ENCODE measurements at places on chromosomes 11 and 22.

DNA sequence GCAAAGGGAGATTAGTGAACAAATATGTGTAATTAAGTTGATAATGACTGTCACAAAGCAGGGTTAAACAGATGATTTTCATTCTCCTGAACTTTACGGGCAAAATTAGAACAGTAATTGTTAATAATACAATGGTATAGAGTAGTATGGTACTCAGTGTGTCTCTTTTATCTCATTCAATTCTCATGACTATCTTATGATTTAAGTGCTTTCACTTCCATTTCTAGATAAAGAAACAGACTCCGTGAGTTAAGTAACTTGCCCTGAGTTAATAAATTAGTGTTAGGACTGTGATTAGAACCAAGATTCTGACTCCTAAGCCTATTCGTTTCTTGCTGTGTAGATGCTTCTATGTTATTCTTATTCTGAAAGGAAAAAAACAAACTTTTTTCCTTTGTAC lies 22.0 kb downstream of the PIH1D2 start:
- no peak for DNase-seq

DNA sequence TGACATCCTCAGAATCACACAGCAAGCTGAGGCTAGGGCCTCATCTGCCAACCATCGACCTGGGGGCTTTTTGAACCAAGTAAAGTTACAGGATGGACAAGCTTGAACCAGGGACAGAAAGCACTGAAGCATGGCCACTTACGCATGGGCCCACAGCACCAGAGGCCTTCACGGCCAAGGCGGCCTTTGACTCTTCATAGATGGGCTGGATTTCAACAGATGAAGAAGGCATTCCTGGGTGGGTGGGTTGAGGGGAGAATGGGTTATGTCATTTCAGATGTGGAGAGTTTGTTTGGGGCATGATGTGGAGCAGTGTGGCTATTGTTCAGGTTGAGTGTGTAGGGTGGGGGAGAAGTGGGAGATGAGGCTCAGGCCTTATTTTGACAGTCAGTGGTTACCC lies 60.2 kb downstream of the LRRC32 start:
- DNase-seq, result no peak

- DNase-seq, result no peak
These were observed 34.2 kb upstream of the PICK1 start for GRCh38 chr22:38023045-38023444.

- DNase-seq, result no peak
These were observed 4.9 kb downstream of the CHRM4 start for GRCh38 chr11:46386674-46387073.

All from GM03348 (cell line).